ENCODE measurements at places on chromosomes 6 and 20.
A peak's percentile ranks its signal among the peaks of the same experiment; 100 is the strongest.

DNA sequence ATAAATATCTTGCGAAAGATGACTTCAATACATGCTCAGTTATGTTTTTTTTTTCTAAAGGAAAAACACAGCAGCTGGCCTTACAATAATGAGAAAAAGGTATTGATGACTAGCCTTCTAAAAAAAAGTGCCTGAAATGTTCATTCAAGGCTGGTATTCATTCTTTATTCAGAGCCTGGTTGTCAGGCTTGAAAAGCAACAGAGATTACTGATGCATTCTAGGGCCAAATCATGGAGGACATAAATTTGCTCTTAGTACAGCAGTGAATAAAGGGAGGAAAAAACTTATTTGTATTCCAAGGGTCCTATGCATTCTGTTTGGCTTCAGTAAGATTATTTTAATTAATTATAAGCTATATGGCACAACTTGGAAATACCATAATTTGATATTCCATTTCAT is 83.5 kb downstream of the WASF1 start:
- no peak for DNase-seq

DNA sequence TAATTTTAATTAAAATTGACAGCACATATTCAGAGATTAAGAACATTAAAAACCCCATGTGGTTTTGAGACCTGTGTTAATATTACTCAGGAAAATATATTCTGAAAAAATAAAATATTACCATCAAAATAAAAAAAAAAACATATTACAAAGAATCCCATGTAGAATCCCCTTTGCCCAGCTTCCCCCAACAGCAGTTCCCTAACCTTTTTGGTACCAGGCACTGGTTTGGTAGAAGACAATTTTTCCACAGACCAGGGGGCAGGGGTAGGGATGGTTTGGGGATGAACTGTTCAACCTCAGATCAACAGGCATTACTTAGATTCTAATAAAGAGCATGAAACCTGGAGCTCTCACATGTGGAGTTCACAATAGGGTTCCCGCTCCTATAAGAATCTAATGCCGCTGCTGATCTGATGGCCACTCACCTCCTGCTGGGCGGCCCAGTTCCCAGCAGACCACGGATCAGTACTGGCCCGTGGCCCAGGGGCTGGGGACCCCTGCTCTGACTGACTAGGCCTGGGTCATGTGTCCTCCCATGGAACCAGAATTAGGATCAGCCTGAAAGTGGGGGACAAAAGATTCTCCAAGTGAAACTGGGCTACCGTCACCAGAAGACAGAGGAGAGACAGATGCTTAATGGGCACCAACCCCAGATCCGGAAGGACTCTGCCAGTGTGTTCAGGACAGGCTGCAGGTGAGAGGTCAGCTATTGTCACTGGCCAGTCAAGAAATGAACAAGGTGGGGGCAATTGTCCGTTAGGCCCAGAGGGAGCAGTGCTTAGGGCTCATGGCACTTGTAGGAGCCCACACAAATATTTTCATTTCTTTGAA is 235.5 kb downstream of the PREX1 start:
- DNase-seq = no peak

GRCh38 chr6:170043881-170044790 is 246.7 kb downstream of the DLL1 start:
- no peak for DNase-seq

DNA sequence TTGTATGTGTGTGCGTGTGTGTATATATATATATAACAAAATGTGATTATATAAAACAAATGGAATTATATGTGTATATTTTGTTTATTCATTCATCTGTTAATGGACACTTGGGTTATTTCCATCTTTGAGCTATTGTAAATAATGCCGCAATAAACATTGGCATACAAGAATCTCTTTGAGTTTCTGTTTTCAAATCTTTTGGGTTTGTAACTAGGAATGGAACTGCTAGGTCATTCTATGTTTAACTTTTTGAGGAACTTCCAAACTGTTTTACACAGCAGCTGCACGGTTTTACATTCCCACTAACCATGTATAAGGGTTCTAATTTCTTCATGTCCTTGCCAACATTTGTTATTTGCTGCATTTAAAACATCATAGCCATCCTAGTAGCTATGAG is 39.9 kb upstream of the TGM2 start:
- no peak for DNase-seq

- peak; percentile 1 for DNase-seq
These were observed 72.4 kb upstream of the BACH2 start for GRCh38 chr6:90369024-90369519.

GRCh38 chr6:139277587-139277986 is 14.2 kb downstream of the TXLNB start:
- DNase-seq = no peak

DNA sequence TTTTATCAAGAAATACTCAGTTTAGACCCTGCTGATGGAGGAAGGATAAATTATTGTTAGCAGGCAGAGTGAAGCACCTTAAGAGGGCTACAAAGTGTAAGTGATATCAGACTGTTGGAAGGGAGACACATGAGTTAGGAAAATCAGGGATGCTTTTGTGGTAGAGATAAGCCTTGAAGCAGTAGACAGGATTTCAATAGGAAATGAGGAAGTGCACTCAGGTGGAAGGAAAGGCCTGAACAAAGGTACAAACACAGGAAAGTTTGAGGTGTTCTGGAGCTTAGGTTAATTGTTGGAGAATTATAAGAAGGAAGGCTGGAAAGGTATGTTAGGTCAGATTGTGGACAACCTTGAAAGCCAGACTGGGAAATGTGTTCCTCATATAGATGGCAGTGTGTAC is 7.6 kb downstream of the CYB5R4 start:
- DNase-seq = no peak

Measured in anterior cingulate cortex (tissue), 58 donors.